ENCODE measurements at places on chromosomes 1 and 21.
A peak's percentile ranks its signal among the peaks of the same experiment; 100 is the strongest.

- no peaks in the 10 kb centered on the region for H3K4me1 ChIP-seq
- DNase-seq, result no peak
- H3K27ac ChIP-seq, result no peak overlapping the region
- H3K36me3 ChIP-seq, result no peaks in the 10 kb centered on the region
- no peak overlapping the region for H3K4me3 ChIP-seq
Observed at GRCh38 chr1:70091811-70092210, 113.6 kb downstream of the LRRC40 start.

GRCh38 chr1:235207209-235207565, 46.1 kb upstream of the RBM34 start:
- H3K27ac ChIP-seq, result peak overlapping the region; percentile 93
- no peaks in the 10 kb centered on the region for H3K27me3 ChIP-seq
- peaks cover 27% of the 10 kb centered on the region for H3K36me3 ChIP-seq

DNA sequence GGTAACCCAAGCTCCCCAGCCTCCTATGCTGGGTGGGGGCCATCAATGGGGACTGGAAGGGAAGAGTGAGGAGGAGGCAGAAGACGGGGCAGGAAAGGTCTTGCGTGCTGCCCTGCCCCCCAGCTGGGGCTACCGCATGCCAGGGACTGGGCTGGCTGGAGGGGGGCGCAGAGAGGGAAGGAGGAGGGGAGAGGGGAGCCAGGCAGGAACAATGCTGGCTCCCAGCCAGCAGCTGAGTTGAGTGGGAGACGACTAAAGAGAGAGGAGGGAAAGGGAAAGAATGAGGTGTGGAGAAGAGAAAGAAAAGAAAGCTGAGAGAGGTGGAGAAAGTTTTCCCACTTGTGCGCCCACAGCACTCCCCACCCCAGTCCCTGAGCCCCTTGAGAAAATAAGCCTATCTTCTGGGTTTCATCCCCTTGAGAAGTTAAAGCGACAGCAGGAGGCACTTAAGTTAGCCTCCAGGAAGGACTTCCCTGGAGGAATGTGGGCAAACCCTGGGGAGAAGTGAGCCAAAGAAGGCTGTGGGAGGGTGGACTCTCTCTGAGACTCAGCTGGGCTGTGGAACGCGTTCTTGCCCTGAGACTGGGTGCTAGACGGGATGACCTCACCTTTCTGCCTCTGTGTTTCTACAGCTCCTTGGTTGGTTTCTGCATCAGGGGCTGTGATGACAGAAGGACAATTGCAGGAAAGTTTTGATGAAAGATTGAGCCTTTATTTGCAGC, 12.9 kb upstream of the NES start:
- H3K36me3 ChIP-seq, result no peaks in the 10 kb centered on the region
- no peak overlapping the region for H3K27ac ChIP-seq
- no peak overlapping the region for H3K4me3 ChIP-seq
- no peak for DNase-seq
- H3K4me1 ChIP-seq, result peaks cover 13% of the 10 kb centered on the region

DNA sequence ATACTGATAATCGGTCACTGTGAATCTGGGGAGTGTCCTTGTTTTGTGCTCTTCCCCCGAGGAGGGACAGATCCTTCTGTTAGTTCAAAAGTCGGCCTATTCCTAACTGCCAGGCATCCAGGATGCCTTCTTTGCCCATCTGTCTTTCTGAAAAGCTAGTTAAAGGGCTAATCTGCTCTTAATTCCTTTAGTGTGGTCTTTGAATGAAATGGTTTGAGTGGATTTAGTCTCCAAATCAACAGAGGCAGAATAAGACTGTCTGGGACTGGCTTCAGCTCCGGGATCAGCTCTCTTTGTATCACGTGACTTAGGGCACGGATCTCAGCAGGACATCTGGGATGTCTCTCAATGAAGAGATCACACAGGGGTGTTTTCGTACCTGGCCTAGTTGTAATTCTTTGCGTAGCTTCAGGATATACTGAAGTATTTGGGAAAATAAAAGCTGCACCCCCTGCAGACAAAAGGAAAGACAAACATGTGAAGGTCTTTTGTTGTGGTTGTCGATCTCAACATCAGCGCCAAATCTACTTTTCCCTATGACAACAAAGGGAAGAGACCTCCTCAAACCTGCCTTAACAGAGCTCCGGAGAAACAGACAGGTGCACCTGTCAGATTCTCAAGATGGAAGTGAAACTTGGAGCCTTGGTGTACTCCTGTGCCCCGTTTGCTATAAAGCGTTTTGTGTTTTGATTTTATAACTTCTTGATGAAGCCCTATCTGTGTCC, 97.9 kb downstream of the ERG start:
- DNase-seq, result no peak
- H3K27ac ChIP-seq, result no peak overlapping the region
- H3K4me1 ChIP-seq, result no peaks in the 10 kb centered on the region
- no peak overlapping the region for H3K4me3 ChIP-seq
- peaks cover 42% of the 10 kb centered on the region for H3K27me3 ChIP-seq

DNA sequence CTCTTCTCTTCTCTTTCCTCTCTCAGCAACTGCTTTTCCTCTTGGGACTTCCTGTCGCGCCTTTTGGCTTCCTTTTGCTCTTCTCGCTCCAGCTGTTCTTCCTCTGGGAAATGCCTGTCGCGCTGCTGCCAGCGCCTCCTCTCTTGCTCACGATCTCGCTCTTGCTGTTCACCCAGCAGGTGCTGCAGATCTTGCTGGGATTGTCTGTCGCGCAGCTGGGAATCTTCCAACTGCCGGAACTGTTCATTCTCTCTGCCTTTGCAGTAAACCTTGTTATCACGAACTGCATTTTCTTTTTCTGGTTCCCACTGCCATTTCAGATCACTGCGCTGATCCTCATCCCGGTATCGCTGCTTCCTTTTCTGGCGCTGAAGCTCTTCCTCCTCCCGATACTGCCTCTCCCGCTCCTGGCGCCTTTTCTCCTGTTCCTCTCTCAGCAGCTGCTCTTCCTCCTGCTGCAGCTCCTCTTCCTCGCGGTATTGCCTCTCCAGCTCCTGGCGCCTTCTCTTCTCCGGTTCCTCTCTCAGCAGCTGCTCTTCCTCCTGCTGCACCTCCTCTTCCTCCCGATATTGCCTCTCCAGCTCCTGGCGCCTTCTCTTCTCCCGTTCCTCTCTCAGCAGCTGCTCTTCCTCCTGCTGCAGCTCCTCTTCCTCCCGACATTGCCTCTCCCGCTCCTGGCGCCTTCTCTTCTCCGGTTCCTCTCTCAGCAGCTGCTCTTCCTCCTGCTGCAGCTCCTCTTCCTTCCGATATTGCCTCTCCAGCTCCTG, 5.8 kb downstream of the TCHH start:
- peaks cover 9% of the 10 kb centered on the region for H3K27me3 ChIP-seq
- peaks cover 7% of the 10 kb centered on the region for H3K4me1 ChIP-seq
- peaks cover 6% of the 10 kb centered on the region for H3K36me3 ChIP-seq
- no peak for DNase-seq
- no peak overlapping the region for H3K27ac ChIP-seq

DNA sequence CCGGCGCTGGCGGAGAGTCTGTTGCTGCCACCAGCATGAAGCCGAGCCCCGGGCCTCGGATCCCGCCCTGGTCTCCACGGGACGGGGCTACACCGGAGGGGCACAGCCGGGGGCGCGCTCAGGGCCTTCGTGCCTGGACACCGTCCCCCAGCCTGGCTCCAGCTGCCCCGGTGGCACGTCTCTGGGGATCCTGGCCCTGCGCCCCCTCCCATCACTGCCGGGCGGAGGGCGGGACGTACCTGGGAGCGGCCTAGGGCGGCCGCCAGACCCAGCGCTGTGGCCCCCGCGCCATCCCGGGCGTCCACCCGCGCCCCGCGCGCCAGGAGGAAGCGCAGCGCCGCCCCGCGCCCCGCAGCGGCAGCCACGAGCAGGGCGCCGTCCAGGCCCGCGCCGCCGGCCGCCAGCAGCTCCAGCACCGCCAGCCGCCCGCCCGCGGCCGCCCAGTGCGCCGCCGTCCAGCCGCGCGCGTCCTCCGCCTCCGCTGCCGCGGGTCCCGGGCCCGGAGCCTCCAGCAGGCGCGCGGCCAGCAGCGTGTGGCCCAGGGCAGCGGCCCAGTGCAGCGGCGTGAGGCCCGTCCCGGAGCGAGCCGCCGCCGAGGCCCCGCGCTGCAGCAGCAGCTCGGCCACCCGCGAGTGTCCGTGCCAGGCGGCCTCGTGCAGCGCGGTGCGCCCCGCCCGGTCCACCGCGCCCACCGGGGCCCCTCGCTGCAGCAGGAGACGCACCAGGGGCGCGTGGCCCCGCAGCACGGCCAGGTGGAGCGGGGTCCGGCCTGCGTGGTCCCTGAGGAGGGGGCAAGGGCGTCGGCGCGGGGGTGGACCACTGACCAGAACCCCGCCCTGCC, 1.0 kb downstream of the ANKRD65 start:
- no peak overlapping the region for H3K27ac ChIP-seq
- no peak overlapping the region for H3K4me3 ChIP-seq
- no peaks in the 10 kb centered on the region for H3K36me3 ChIP-seq
- H3K4me1 ChIP-seq, result peaks cover 5% of the 10 kb centered on the region

DNA sequence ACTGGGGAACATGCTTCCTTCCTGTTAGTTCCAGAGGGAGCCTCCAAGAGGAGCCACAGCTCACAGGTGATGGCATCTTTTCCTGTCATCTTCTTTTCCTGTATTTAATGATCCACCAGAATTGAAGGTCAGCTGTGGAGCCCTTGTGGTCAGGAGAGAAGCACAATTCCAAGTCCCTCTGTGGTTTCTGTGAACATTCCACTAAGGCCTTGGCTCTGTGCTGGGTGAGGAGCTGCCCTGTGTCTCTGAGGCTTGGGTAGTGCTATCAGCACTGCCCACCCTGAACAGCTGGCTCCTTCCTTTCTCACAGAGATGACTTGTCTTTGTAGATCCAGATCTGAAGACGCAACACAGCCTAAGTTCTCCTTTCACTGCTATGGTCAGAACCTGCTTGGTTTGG, 141.9 kb upstream of the MAP1LC3C start:
- H3K4me1 ChIP-seq, result no peaks in the 10 kb centered on the region
- H3K27ac ChIP-seq, result no peak overlapping the region
- no peaks in the 10 kb centered on the region for H3K36me3 ChIP-seq
- H3K27me3 ChIP-seq, result no peaks in the 10 kb centered on the region
- DNase-seq, result no peak

Measured in T-helper 2 cell treated with Interferon-gamma antibody and Interleukin-4, amounts not matched to agents 5 μg/mL and 100 μg/mL, for 36 hours (primary cell).